Activated CD8-positive, alpha-beta memory T cell treated with anti-CD3 and anti-CD28 coated beads for 4 hours (primary cell): ENCODE measurements at places on chromosomes 1 and 21.

DNA sequence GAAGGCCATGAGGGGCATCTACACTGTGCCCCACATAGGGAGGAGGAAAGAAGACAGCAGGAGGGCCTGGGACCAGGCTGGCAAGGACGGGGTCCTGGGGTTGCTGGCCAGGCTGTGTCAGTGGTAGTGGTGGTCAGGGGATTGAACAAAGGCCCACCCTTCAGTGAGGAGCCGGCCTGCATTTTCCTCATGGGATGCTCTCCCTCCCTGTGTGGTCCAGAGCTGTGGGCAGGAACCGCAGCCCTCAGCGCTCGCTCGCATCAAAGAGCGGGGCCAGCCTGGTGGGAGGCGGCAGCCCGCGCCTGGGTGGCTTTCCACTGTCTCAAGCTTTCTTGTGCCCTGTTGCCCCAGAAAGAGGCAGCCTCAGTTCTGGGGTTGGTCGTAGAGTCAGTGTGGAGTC is 24.8 kb downstream of the LHX4 start:
- no peak for DNase-seq

GRCh38 chr1:60386249-60386648 is 312.7 kb upstream of the C1orf87 start:
- DNase-seq = no peak

DNA sequence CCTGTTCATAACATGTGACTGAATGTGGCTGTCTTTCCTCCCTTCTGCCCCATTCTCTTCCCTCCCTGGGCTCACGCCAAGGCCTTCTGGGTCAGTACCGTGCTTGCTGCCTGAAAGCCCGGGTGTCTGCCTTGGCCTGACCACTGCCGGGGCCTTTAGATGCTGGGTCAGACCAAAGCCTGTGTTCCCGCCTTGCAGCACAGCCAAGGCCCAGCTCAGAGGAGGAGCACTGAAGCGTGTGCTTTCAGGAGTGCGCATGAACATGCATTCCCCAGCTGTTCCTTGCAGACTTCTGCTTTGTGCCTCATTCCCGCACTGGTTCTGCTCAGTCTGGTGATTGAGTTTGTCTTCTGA is 27.0 kb upstream of the SARS1 start:
- DNase-seq = no peak

- DNase-seq = no peak
Observed at GRCh38 chr1:90351019-90351418, 356.1 kb downstream of the ZNF326 start.

- DNase-seq = no peak
Observed at GRCh38 chr1:222896630-222897526, 82.0 kb downstream of the DISP1 start.

DNA sequence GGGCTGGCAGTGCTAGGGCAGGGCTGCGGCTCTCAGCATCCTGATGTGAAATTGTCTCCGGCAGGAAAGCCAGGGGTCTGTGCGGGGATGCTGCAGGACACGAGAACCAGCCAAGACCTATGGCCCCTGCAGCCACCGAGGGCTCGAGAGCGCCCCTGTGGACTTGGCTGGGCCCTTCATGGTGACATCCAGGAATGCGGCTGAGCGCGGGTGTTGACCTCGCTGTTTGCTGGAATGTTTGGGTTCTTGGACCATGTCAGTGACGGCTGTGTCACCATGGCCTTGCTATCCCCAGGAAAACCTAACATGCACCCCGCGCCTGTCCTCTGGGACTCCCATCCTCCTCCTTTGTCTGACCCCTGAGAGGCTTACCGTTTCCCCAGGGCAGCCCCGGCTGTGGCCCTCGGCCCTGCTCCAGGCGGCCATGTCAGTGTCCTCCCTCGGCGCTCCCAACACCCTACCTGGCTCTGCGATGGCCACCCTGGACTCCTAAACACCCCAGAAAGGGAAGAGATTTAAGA is 14.3 kb upstream of the C1orf174 start:
- DNase-seq = no peak

GRCh38 chr1:54172614-54173599 is 20.1 kb upstream of the CDCP2 start:
- DNase-seq = no peak

DNA sequence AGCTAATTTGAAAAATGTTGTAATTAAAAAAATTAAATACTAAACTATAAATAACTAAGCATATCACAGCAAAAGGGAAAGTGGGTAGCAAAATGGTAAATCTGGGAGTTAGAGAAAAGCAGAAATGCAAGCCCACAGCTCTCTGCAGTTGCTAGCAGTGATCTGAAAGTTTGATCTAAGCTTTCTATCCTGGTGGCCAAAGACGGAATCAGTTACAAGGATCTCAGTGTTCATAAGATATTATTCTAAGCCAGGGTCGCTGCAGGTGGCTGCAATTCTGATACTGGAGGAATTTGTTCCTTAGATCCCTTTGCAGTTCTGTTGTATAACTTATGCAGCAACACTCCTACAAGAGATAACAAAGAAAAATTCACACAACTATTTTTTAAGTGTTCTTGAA is 363.7 kb downstream of the SETD4 start:
- DNase-seq = no peak

GRCh38 chr1:247385283-247385682 is 30.7 kb upstream of the NLRP3 start:
- no peak for DNase-seq

DNA sequence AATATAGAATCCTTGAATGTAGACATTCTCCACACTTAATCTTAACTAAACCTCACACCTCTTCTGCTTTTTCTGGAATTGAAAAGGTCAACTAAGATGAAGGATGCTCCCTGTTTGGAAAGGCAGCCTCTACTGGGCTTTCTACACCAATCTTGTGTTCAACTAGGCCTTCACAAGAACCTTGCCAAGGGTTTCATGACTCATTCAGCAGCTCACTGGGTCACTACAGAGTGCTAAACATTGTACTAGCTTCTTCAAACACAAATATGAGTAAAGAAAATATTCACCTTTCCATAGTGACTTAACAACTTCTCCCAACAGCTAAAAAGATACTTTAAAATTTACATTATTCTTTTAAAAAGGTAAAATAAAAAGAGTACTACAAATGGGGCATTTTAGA is 135.3 kb upstream of the PRMT6 start:
- no peak for DNase-seq

DNA sequence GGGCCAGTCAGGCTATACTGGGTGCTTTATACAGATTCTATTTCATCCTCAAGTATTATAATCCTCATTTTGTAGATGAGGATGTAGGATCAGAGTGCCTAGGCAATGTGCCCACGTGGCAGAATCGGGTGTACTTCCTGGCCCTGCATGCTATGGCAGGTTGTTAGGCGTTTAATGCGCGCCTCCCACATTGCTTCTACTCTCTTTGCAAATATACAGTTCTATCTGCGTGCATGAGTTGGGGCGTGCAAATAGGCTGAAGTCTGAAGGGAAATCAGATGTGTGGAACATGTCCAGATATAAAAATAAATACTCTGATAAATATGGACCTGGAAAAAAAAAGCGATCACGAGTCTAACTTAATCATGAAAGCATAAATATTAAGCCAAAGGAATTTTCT is 194.7 kb upstream of the FMN2 start:
- DNase-seq = no peak

DNA sequence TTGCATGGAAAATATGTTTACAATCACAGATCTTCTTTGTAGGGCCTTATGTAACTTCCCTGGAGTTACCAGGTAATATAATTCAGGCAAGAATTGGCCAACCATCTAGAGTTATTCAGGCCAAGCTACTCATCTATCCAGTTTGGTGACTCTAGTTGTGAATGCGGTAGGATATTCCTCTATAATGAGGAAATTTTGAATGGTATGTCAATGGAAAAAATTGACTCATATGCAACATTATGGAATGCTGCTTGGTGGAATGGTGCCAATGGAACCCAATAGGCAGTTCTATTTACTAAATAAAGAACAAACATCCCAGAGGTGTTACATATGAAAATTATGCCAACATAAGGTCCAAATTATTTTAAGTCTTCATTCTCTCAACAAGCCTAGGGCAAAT is 5.6 kb upstream of the TNFSF18 start:
- no peak for DNase-seq

- DNase-seq = no peak
Observed at GRCh38 chr1:61091455-61091854, 9.1 kb downstream of the NFIA start.

DNA sequence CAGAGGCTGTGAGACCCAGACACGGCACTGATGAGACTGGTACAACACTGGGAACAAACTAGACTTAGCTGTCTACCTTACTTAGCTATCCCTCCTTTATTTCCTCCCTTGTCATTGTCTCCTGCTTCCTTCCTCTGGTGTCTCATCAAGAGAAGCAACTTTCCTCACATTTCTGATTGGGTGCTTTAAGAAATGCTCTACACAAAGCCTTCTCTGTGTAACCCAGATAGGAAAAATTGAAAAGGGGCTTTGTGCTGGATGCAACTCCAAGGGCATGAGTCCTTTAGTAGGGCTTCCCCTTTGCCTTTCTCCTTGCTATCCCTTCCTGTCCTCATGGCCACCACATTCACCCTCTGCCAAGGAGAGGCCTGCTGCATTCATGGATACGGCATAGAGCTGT is 274.5 kb downstream of the VAV3 start:
- DNase-seq = no peak

GRCh38 chr1:242546849-242547729 is 22.6 kb upstream of the PLD5 start:
- DNase-seq = no peak

DNA sequence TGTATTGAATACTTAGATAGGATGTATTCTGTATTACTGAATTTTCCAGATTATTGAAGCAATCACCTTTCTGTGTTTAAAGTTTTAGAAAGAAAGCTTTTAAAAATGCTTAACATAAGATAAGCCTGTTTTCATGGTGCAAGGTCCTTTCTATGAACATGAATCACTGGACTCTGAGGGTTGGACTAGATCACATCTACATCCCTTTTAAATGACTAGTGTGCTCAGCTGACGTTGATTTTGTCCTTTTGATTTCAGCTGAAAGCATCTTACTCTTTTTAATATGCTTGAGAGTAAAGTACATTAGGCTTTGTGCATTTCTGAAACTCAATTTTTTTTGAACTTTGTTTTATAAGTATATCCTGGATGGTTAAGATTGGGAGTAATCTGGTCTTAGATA is 16.2 kb downstream of the MIER1 start:
- DNase-seq = no peak

DNA sequence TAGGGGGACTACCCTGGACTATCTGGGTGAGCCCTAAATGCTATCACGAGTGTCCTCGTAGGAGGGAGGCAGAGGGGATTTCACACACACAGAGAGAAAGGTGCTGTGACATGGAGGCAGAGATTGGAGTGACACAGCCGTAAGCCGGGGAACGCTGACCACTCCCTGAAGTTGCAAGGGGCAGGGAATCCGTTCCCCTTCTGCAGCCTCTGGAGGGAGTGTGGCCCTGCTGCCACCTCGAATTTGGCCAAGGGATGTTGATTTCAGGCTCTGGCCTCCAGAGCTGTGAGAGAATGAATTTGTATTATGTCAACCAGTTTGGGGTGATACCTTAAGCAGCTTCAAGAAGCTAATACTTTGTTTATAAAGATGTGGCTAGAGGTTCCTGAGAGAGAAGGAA is 137.7 kb downstream of the ACTL8 start:
- no peak for DNase-seq

DNA sequence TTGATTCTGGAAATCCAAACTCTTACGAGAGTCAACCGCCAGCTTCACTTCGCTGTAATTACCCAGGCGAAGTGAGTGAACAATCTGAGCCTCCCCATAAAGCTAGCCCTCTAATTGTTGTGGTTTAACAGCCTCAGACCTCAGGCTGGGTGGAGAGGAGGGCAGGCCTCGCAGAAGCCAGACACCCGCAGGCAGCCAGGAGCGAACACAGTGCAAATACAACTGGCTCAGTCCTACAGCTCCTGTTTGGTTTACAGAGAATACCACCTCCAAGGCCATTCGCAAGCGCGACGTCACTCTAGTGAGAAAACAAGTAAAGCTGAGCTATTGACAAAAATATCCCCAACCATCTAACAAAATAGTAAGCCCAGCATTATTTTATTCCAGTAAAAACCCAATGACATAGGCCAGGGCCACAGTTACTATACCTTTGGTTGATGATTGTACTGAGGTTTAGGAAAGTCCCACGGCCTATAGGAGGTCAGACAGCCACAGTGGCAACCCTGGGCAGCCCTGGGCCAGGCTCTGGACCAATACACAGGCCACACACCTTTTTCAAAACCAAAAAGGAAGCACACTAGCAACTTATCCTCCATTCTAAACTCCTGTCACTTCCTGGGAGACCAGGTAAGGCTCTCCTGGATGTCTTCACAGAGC is 163.3 kb downstream of the ETS2 start:
- no peak for DNase-seq

DNA sequence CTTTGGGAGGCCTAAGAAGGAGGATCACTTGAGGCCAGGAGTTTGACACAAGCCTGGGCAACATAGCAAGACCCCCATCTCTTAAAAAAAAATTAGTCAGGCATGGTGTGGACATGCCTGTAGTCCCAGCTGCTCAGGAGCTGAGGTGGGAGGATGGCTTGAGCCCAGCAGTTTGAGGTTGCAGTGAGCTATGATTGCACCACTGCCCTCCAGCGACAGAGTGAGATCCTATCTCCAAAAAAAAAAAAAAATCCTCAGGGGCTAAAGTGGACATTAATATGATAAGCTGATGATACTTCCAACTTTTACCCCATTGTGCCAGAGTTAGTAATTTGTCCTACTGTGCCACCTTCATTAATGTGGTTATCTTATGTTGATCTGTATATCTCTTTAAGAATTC is 327.8 kb upstream of the FMN2 start:
- DNase-seq = no peak

DNA sequence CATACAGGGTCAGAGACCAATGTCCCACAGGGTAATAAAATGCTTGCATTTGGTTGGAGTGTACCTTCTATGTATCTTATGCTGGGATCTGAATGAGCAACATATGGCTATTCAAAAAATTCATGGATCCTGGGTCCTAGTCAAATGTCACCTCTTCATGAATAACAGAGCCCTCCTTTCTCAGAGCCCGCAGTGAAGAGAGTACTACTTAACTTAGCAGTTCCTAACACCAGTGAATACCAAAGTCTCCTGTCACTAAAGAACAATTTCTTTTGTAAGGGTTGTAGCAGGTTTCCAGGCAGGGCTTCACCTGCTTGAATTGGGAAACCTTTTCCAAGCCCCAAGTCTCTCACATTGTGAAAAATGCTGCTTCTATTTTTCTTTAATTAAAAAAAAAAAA is 483.0 kb upstream of the DEPDC1 start:
- DNase-seq = no peak

DNA sequence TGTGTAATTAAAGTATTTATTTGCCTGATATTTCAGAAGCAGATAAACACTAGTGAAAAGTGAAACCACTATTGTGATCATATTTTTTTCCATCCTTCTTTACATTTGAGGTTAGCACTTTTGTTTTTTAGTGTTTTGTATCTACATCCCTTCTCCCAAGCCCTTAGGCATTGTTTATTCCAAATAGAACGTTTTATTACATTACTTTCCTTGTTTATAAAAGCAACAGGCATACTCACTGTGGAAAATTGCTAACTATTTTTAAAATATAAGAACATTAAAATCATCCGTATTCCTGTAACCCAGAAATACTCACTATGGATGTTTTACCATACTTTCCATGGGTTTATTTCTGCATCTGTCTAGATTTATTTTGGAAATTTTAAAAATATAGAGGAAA is 103.8 kb downstream of the POFUT2 start:
- no peak for DNase-seq
